ENCODE measurements at places on chromosomes 12 and 14. TPM values are rescaled to one million over a fixed set of nuclear protein-coding genes. Genes with fewer than 3 reads are reported as not detected.
A peak's percentile ranks its signal among the peaks of the same experiment; 100 is the strongest.

GRCh38 chr14:90330203-90331196 lies 1.2 kb downstream of the NRDE2 start:
- no peak for DNase-seq

- no peak for DNase-seq
Observed at GRCh38 chr14:86613786-86614185, 1083.8 kb downstream of the FLRT2 start.

DNA sequence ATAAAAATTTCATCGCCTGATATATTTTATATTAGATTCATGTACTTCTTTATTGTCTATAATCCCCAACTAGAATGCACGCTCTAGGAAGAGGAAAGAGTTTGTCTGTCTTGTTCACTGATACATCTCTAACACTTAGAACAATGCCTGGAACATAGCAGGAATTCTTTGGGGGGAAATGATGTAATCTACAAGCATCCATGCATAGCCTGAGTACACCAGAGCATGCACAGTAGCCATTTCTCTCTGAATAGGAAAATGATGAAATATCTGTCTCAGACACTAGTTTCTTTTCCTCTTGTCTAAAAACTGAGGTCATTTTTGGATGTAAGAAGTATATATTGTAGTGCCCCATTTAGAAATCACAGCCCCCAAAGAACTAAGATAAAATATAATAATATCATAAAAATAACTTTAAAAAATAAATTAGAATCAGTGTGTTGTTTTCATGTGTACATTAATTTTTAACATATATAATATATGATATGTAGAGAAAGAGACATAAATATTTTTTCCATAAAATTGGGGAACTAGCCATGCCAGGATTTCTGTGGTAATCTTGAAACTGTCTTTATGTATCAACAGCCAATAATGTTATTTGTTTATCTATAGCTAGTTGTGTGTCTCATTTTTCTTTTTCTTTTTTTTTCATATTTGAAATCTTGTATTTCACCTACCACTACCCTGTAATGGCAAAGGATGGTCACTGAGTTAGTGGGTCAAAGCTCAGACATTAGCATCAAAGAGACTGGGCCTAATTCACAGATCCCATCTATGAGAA lies 155.6 kb upstream of the TMCC3 start:
- no peak for DNase-seq

GRCh38 chr14:74401504-74402241 lies 24.3 kb downstream of the SYNDIG1L start:
- DNase-seq = peak; percentile 63

GRCh38 chr14:61545726-61546455 lies 149.4 kb upstream of the HIF1A start:
- no peak for DNase-seq

DNA sequence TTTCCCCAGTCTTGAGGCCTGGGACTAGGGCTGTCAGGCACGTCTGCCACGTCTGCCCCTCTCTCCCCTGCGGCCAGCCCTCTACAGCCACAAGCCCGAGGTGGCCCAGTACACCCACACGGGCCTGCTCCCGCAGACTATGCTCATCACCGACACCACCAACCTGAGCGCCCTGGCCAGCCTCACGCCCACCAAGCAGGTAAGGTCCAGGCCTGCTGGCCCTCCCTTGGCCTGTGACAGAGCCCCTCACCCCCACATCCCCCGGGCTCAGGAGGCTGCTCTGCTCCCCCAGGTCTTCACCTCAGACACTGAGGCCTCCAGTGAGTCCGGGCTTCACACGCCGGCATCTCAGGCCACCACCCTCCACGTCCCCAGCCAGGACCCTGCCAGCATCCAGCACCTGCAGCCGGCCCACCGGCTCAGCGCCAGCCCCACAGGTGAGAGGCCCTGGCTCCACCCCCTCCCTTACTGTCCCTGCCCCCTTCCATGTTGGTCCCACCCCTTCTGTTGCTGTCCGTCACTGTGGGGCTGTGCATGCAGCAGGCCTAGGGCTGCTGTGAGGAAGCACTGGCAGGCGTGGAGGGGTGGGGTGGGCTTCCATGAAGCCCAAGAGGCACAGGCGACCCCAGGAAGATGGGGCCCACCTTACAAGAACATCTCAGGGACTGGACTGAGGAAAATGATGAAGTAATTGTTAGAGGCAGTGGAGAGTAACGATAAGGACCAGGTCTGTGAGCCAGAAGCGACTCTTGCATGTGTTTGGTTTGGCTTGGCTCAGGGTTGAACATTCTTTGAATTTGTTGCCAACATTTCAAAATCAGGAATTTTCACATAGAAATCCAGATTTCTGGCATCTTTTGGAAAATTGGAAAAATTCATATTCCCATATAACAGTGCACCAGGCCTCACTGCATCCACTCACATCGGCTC lies 16.8 kb downstream of the C12orf43 start:
- no peak for DNase-seq

GRCh38 chr12:93825931-93826555 lies 148.9 kb downstream of the CRADD start:
- DNase-seq = no peak

Gene KRT75
- total RNA-seq = not detected
